Large intestine (tissue), 12 donors: ENCODE measurements at places on chromosomes 16 and 17. TPM values are rescaled to one million over a fixed set of nuclear protein-coding genes. Genes with fewer than 3 reads are reported as not detected.
A peak's percentile ranks its signal among the peaks of the same experiment; 100 is the strongest.

- no peak for DNase-seq
Measured at GRCh38 chr17:74833501-74834377, 25.9 kb downstream of the GRIN2C start.

CYBA gene
- polyA plus RNA-seq: 195 TPM

GRCh38 chr17:73343168-73343634 is 31.4 kb upstream of the CDC42EP4 start:
- DNase-seq: peak; percentile 66

- DNase-seq: peak; percentile 84
Measured at GRCh38 chr16:22188595-22189442, 17.3 kb upstream of the EEF2K start.

- DNase-seq: no peak
Measured at GRCh38 chr16:28324887-28325279, 32.6 kb downstream of the SBK1 start.

GRCh38 chr17:48791128-48792032 is 25.6 kb downstream of the TTLL6 start:
- DNase-seq: peak; percentile 82

DNA sequence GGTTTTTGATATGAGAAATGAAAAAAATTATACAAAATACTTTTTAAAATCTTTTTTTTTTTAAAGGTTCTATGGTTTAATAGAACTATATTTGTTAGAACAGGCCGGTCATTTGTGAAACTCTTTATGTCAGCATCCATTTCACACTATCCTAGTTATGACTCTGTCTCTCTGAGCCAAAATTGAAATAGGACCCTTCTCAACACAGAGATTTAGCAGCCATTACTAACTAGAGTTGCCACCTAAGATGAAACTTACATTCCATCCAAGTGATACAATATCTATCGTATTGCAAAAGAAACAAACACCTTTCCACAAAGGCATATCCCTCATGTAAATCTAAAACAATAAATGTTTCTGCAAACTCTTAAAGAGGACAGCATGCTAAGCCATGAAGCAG is 249.8 kb downstream of the CDH11 start:
- no peak for DNase-seq

HS3ST4 gene
- polyA plus RNA-seq: 0.39 TPM

DNA sequence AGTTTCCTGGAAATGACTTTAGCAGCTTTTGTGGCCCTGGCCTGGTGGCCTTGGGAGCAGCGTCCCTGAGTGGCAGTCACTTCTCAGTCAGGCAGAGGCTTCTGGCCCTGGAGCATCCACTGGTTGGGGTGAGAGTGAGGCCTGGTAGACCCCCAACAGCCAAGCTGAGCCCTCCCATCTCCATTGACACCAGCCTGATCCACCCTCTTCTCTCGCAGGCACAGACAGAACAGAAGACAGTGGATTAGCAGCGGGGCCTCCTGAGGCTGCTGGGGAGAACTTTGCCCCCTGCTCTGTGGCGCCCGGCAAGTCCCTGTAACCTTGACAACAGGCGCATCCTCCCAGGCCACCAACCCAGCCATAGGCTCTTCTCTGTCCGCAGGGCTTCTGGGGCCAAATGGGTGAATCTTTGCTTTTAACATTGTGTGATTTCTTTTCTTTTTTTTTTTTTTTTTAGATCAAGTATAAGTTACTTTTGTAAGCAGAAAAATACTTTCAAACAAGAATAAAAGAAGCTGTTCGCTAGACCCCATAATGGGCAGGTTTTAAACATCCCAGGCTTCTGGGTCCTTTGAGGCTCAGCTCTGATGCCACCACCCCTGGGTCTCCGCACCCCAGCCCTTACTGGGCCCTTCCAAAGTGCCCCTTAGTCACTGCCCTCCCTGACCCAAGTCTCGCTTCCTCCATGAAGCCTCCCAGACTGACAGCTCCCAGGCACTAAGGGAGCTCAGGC is 12.7 kb upstream of the FLYWCH1 start:
- DNase-seq: peak; percentile 74

KRT13 gene
- polyA plus RNA-seq: 0.94 TPM

KCNJ16 gene
- 12.7 TPM for polyA plus RNA-seq

DNA sequence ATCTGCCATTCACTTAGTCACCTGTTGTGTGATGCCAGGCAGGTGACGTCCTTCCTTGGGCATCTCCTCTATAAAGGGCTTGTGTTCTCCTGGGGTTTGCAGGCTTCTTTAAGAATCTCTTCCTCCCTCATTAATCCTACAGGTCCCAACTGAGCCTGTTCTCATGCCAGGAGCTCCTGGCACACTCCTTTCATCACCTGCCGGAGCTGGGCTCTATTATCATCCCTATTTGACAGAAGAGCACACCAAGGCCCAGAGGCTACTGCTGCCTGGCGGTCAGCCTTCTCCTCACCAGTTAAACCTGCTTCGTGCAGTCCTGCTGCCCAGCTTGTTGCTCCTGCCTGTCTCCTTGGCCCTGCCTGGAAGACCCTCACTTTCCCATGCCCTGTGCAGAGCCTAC is 51.2 kb downstream of the RAI1 start:
- DNase-seq: no peak

- no peak for DNase-seq
Measured at GRCh38 chr16:86158688-86159360, 259.9 kb downstream of the IRF8 start.

- DNase-seq: no peak
Measured at GRCh38 chr16:23955088-23955487, 119.3 kb downstream of the PRKCB start.

GRCh38 chr17:27079660-27080059 is 214.3 kb upstream of the WSB1 start:
- no peak for DNase-seq

DNA sequence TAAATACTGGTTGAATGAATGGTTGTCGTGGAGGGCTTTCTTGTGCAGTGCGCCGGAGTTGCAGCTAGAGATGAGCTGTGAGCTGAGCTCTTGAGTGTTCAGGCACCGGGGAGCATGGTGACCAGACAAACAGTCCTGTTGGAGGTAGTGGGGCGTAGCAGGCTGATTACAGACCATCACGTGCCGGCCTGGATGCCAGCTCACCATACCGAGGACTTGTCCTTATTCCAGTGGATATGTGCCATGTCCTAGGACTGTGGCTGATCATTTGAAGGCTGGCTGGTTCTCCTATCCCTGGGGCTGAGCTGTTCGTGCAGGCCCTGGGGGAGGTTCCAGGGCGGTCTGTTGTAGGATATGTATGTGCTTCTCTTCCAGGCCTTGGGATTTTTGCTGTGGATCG is 60.0 kb downstream of the ABCC1 start:
- no peak for DNase-seq

DNA sequence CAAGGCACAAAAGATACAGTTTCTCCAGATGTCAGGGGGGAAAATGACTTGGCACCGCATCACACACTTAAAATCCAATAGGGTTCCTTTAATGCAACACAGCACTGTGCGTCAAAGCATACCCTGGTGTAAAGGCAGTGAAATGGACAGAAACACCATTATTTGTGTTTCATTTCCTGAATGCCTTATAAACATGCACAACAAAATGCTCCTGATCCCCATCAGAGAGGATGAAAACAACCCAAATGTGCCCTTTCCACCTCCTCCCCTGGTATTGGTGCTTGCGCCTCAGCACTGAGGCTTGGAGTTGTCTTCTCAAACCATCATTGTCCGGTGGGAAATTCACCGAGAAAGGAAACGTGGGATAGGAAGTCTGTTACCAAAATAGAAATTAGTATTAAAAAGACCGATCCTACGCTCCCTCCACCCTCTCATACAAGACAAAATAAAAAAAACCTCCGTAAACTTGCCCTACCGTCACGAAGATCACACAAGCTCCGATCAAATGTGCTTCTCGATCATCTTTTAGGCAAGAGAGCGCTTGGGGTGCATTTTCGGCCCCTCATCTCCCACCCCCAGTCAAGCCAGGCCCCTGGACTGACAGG is 722 bp downstream of the CDC27 start:
- DNase-seq: no peak

- DNase-seq: peak; percentile 67
Measured at GRCh38 chr17:74295625-74296547, 21.9 kb downstream of the DNAI2 start.

GCGR gene
- polyA plus RNA-seq: 2.5 TPM

- DNase-seq: peak; percentile 10
Measured at GRCh38 chr17:63356337-63356757, 89.8 kb downstream of the CYB561 start.

DNA sequence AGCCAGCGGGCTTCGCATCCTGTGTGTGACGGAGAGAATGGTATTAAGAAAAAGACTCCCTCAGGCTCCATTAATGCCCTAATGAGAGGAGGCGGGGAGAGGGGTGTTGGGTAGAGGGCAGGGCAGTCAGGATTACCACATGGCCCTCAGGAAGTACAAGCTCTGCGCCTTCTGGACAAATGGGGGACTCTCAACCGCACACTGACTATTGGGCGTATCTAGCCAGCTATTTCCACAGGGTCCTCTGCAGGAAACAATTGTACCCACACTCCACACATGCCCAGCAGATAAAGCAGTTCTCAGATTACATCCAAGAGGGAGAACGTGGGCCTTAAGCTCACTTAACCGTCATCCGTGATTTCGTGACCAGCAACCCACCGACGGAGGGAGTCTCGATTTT is 14.7 kb downstream of the NXN start:
- DNase-seq: no peak

- DNase-seq: no peak
Measured at GRCh38 chr16:29958756-29959155, 3.1 kb upstream of the TMEM219 start.

CPNE7 gene
- 11.7 TPM for polyA plus RNA-seq

- DNase-seq: no peak
Measured at GRCh38 chr17:286571-286970, 66.0 kb downstream of the RPH3AL start.

PPL gene
- 32.2 TPM for polyA plus RNA-seq

DNA sequence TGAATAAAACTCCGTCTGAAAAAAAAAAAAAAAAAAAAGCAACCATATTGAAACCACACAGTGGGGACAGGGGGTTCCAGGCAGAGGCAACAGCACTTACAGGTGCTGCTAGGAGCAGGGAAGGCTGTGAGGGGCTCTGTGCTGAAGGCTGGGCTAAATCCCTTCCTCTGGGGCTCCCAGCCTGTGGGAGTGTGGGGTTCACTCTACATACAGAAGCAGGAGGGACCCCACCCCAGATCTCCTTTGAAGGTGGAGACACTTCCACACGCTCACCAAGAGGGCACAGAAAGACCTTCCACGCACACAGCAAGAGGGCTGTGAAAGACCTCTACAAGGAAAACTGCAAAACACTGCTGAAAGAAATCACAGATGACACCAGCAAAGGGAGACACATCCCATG is 53.9 kb downstream of the USP22 start:
- DNase-seq: no peak

- DNase-seq: no peak
Measured at GRCh38 chr17:40097087-40097486, 3.3 kb downstream of the NR1D1 start.

DNA sequence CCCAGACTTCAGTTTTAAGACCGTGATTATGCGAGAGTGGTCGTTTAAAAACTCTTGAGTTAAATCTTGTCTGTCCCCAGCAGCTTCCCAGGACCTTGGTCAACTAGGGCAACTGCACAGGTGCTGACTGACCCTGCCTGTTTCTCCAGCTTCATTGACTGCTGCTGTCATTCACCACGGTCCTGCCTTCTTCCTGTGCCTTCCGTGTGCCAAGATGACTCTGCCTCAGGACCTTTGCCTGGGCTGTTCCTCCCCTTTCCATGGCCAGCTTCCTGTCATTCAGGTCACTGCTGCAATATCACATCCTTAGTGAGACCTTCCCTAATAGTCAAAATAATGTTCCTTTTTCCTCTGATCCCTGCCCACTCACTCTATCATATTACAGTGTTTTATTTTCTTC is 3.9 kb downstream of the KIAA0513 start:
- no peak for DNase-seq

KLHL10 gene
- polyA plus RNA-seq: 0.06 TPM

- no peak for DNase-seq
Measured at GRCh38 chr17:12342161-12342560, 321.5 kb downstream of the MAP2K4 start.

GRCh38 chr17:49705254-49705653 is 2.5 kb downstream of the SLC35B1 start:
- DNase-seq: peak; percentile 14

GRCh38 chr17:33284022-33284421 is 9.1 kb downstream of the ASIC2 start:
- DNase-seq: no peak

DNA sequence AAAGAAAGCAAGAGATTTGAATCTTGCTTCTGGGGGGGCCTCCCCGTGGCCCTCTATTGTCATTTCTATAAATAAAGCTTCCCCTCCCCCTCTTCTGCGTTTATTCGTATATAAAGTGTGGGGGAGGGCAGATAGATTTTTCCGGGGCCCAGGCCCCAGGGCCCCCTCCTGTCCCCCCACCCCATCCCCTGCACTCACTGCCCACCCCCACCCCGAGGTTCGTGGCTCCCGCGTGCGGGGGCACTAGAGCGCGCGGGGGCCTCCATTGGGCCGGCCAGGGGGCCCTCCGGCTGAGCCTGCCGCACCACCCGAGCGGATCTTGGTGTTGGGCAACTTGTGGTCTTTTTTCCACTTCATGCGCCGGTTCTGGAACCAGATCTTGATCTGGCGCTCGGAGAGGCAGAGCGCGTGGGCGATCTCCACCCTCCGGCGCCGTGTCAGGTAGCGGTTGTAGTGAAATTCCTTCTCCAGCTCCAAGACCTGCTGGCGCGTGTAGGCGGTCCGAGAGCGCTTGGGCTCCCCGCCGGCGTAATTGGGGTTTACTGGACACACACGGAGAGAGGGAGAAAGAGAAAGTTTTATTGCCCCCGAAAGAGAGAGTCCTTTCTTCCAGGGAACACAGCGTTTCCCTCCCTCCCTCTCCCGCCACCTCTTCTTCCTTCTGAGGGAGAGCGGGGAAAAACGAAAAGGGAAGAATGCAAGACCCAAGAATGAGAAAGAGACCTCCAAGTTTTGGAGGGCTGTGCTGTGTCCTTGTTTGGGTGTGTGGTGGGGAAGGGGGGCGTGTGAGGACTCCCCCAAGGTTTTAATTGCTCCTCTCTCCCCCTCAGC is 1.5 kb downstream of the HOXB4 start:
- DNase-seq: no peak
